ENCODE measurements at places on chromosomes 13 and 19. TPM values are rescaled to one million over a fixed set of nuclear protein-coding genes. Genes with fewer than 3 reads are reported as not detected.

The FAM216B gene
- not detected for total RNA-seq

The FCER2 gene
- 0.48 TPM for total RNA-seq

The CDK8 gene
- 21.4 TPM for total RNA-seq

The SPRED3 gene
- total RNA-seq = 5.2 TPM

The ZNF440 gene
- 10.9 TPM for total RNA-seq

The MARCHF2 gene
- total RNA-seq = 27.5 TPM

DNA sequence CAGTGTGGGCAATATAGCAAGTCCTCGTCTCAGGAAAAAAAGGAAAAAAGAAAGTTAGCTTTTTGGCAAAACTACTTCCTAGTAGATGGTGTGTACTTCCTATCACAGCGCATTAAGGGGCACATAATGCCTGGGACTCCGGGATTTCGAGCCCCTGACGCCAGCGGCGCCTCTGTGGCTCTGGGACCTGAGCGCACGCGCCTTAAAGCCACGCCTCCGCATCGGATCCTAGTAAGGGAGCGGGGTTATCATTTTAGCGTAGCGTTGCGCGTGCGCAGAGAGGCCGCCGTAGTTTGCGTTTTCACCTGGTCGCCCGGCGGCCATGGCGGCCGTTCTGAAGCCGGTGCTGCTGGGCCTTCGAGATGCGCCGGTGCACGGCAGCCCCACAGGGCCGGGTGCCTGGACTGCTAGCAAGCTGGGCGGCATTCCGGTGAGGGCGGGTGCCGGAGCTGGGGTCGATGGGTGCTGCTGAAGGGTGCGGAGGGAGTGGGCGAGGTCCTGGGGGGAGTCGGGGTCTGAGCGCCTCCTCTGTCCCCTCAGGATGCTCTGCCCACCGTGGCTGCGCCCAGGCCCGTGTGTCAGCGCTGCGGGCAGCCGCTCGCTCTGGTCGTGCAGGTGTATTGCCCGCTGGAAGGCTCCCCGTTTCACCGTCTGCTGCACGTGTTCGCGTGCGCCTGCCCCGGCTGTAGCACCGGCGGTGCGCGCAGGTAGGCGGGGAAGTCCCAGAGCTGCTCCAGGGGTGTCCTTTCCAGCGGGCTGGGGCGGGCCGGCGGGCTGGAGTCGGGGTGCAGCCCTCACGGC lies at the start of gene PDCD2L:
Gene PDCD2L (plus strand): TSS at position 291 of the 801 bp plus-strand sequence. CDS start 32 bp downstream, at position 323.
- peak; percentile 96 for DNase-seq

- DNase-seq = no peak
Measured at GRCh38 chr19:53626486-53626885, 5.3 kb upstream of the DPRX start.

DNA sequence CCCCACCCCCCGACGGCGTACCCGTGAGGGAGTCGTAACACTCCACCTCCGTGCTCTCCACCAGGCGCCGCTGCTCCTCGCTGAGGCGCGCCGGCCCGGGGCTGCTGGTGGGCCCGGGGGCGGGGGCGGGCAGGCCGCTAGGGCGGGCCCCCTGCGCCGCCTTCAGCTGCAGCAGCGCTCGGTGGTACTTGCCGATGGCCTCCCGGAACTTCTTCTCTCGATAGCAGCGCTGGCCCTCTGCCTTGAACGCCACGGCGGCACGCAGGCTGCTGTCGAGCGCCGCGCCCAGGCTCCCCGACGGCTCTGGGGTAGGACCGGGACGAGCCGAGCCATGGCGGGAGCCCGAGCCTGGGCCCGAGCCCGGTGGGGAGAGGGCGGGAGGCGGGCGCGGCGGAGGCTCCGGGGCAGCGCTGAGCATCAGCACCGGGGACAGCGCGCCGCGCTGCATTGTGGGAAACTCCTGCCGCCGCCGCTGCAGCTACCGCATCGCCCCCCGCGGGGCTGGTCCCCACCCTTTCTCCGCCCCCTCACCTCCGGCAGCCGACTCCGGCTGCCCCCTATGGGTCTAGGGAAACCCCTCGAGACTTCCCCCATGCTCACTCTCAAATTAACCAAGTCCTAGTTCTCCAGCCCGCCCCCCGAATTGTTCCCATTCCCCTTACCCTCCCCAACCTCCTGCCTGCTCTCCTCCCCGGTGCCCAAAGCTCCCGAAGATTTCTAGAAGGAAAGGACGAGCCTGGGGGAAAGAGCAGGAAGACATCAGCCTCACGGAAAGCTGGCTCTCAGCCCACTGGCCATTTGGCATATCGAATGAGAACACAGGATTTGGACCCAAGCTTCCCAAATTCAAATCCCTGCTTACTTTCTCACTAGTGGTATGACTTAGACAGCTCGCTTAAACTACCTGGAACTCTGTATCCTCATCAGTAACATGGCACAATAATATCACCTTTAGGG lies at the start of gene TTC9B:
Gene TTC9B (minus strand): TSS at position 451 of the 957 bp plus-strand sequence. CDS start 3 bp downstream, at position 448.
- peak; percentile 84 for DNase-seq

DNA sequence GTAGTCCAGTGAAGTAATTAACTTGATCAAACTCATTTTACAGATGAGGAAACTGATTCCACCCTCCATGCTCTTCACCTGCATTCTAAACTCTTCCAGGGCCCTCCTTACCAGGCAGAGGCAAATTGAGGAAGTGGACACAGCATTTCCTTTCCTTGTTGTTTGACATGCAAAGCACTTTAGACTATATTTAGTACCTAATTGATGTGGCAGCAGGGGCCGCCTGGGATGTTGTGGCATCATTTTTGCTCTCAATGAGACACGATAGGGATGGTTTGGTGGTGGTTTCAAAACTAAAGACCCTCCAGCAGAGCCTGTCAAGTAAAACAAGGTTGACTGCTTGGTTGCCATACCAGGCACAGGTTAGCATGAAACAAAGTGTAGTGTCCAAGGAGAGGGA lies 7.9 kb downstream of the SIPA1L3 start:
- DNase-seq = no peak

DNA sequence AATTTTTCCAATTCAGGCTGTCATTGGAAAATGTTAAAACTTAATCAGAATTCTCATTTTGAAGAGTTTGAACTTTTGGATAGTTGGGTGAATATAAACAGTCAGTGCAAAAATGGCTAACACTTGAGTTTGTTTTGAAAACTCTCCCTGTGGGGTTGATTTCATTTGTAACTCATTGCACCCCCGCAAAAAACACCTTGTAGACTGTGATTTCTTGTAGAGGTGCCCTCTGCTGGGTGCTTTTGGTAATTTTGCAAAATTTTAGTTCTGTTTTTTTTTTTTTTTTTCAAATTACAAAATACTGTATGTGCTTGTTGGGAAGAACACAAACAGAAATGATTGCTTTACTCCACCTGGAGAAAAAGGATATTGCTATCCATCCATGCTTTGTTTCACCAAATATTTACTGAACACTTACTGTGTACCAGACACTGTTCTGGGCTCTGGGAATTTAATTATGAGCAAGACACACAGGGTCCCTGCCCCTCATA lies 28.2 kb upstream of the GPI start:
- DNase-seq = no peak

DNA sequence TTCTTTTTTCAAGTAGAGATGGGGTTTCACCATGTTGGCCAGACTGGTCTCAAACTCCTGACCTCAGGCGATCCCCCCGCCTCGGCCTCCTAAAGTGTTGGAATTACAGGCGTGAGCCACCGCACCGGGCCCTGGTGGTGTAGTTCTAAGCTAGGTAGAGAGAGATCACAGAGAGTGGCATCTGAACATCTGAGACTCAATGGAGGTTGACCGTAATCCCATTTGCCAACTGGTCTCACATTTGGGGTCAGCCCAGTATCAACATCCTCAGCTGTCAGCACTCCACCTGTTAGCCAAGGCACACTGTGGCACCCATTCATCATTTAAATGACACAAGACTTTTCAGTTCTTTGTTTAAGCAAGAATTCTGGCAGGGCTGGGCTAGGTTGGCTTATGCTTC lies 8.1 kb downstream of the SELENOW start:
- DNase-seq = no peak

GRCh38 chr19:46035986-46036743 lies 4.6 kb downstream of the IGFL4 start:
- no peak for DNase-seq

GRCh38 chr13:32811297-32811800 lies 204.9 kb upstream of the KL start:
- no peak for DNase-seq

- peak; percentile 29 for DNase-seq
Measured at GRCh38 chr19:52734331-52734892, 432 bp downstream of the ZNF611 start.

GRCh38 chr19:40588110-40588854 lies 11.6 kb downstream of the SHKBP1 start:
- no peak for DNase-seq
